ENCODE measurements at places on chromosomes 4 and X.

GRCh38 chr4:54540931-54541330 is 116.8 kb upstream of the KIT start:
- no peak for DNase-seq

DNA sequence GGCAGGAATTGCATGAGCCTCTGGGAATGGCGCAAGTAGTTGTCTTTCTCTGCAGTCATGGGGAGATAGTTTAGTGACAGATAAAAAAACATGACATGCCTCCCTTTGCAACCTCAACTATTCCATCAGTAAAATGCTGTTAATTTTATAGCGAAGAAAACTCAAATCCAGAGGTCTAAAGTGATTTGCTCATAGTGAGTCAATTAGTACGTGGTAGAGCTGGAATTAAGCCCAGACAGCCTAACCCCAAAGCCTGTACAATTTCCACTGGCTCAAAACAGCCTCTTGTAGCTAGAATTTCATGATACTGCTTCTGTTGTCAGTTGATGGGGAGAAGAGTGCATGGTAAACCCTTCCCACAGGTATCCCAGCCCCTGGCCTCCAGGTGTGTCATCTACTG is 81.3 kb upstream of the TRPC5 start:
- no peak for DNase-seq

GRCh38 chr4:58669783-58670182 is 1559.6 kb upstream of the IGFBP7 start:
- no peak for DNase-seq

DNA sequence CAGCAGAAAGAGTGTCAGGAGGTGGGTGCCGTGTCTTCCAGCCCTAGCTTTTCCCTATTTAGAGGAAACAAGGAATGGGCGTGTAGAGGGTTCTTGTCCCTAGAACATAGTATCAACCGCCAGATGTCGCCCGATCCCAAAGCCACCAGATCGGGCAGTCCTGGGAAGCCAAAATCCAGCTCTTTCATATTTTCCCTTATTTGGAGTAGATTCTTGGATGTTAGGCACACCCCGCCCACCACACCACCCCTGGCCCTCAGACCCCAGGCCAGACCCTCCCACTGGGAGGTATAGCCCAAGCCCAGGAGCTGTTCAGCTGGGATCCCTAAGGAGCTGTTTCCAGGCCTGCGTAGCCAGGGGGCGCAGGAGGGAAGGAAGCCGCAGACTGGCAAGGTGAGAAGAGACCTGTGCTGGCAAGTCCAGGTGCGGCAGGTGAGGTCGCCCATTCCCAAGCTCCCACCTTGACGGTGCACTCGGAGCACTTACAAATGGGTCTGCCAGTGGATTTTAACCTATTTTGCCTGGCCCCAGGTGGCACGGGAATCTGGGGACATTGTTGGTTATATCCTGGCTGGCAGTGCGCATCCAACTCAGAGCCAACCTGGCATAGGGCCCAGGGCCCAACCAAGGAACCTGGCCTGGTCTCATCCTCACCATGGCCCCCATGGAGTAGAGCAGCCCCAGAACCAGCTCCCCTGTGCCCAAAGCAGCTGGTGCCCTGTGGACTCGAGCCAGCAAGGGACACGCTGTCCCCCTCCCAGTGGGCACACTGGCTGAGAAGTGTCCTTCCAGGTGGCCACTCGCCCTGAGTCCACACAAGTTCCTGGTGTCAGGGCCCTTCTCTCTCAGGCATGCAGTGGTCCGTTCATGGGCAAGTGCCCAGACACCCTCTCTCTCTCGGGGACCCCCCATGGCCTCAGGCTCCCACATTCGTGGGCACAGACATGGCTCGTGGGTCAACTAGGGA is 811 bp downstream of the FLNA start:
- no peak for DNase-seq

GRCh38 chr4:83114576-83114975 is at the start of gene PLAC8:
PLAC8 (minus strand) TSS chr4:83114729; CDS start chr4:83107921, 6,808 bp downstream.
- peak; percentile 54 for DNase-seq

DNA sequence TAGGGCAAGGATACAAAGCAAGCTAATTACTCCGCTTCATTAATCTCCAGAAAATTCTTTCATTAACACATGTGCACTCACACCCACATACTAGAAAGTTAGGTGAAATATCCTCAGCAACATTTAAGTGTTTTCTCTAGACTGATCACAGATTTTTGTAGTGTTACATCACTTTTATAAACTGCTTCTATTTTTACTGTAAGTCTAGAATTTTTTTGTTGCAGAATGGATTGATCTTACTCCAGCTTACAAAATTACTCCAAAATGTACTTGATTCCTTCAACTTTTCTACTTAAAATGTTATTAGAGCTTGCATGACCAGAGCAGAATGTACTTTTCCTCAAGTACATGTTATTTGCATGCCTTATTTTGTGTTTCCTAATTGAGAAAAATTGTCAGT is 2325.2 kb downstream of the PCDH7 start:
- no peak for DNase-seq

Measured in T-cell (primary cell).